Activated CD4-positive, alpha-beta T cell treated with anti-CD3 and anti-CD28 coated beads, Interleukin-2, amount 50 U/mL, for 48 hours (primary cell): ENCODE measurements at places on chromosomes 4 and X.

DNA sequence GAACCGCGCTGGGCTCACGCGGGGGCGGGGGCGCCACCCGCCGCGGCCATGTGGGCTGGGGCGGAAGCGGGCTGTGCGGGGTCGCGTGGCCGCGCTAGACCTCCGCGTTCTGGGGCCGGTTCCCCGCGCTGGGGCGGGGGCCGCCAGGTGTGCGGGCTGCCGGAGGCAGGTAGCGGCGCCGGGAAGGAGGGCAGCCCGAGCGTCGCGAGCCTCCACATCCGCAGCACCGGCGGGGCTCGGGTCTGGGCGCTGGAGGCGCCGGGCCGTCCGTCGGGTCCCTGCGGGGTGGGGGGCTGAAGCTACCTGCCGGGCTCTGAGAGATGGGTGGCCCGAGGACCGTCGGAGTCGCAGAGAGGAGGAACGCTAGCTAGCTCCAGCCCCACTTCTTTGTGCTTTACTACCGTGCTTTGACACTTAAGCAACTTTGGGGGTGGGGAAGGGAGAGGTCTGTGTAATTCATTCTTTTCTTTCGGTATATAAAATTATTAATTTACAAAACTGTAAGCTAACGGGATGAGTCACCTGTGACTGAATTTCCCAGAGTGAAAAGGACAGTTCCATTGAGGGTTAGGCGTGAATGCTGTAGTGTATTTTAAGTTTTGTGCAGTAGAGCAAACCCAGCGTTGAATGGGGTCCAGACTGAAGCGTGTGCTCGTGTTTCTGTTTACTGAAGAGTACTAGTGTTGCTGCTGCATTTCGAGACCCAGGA lies 689 bp downstream of the METAP1 start:
- peak; percentile 36 for DNase-seq

DNA sequence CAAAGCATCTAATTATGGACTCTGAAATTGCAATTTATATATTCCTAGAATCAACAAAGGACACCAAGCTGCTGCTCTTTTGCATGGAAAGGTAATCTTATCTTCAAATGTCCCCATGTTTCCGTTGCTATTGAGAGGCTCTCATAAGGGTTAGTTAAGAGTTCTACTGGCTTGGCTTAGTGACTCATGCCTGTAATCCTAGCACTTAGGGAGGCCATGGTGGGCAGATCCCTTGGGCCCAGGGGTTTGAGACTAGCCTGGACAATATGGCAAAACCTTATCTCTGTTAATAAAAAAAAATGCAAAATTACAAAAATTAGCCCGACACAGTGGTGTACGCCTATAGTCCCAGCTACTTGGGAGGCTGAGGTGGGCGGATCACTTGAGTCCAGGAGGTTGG lies 93.4 kb upstream of the RAPGEF2 start:
- no peak for DNase-seq

DNA sequence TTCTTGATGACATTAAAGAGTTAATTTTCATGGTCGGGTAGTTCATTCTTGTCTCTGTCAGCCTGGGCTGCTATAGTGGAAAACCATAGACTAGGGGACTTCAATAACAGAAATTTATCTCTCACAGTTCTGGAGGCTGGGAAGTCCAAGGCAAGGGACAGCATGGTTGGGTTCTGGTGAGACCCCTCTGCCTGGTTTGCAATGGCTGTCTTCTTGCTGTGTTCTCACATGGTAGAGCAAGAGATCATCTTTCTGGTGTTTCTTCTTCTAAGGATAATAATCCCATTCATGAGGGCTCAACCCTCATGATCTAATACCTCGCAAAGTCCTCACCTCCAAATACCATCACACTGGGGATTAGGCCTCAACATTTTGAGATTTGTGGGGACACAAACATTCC lies 50.1 kb downstream of the RHOH start:
- DNase-seq = no peak

GRCh38 chr4:94504545-94504944 lies 52.8 kb downstream of the PDLIM5 start:
- no peak for DNase-seq

GRCh38 chrX:130228871-130229270 lies 39.8 kb downstream of the ZNF280C start:
- no peak for DNase-seq

DNA sequence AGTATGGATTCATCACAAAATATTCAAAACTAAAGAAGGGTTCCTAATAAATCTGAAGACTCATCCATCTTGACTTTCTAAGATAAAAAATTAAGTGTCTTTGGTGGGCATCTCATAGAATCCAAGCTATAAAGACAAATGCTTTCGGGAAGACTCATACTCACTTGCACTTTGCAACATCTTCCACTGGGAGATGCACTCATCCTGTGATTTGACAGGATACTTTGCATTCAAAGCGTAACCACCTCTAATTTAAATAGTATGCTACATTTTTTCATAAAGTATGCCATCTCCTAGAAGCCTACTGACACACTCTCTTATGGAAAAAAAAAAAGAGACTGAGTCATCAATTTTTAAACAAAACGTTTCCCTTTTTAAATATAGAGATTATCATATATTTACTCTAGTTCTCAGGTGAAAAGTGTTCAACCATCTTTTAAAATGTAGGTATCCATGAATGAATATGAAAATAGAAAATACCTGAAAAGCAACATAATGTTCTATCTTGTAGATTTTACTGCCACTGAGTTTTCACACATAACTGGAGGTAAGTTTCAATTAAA lies 119.6 kb downstream of the KLHL13 start:
- no peak for DNase-seq

DNA sequence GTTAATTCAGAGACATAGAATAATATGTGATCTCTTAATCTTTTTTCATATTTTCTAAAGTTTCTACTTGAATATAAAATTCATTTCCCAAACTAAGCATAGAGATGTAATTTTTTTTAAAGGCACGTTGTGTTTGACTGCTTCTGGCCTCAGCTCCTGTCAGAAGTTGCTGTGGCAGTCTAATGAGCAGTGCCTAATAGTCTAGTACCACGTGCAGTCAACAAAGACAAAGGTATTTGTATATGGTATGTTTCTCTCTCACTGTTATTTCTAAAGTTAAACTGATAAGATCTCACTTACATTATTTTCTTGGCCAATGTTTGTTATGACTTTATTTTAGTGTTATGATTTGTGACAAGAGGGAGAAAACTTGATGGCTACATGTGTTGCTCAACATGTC lies 48.6 kb upstream of the MCUB start:
- DNase-seq = no peak
